NCI-H1930 (cell line): ENCODE measurements at places on chromosomes 2 and 18.
A peak's percentile ranks its signal among the peaks of the same experiment; 100 is the strongest.

- no peak for DNase-seq
These were observed 95.2 kb upstream of the SIX2 start for GRCh38 chr2:45104429-45104828.

- no peak for DNase-seq
These were observed 165.7 kb downstream of the TWIST2 start for GRCh38 chr2:239013678-239013976.

GRCh38 chr2:60104514-60105505 lies 448.6 kb downstream of the BCL11A start:
- DNase-seq, result no peak

GRCh38 chr2:234978466-234979203 lies 26.8 kb downstream of the SH3BP4 start:
- DNase-seq, result no peak

DNA sequence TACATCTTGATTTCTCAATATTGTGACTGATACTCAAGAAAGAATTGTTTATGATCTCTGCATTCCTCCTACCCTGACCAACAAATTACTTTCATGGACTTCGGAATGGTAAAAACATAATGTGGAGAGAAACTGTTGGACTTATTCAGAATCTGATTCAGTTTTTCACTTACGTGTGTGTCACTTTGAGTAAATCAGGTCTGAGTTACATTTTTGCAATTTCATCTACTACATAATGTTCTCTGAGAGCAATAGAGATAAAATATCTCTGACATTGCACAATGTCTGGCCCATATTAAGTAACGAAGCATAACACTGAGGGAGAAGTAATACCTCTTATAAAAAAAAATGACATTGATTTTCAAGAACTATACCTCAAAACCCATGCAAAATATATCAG lies 1337.9 kb upstream of the CHAC2 start:
- no peak for DNase-seq

DNA sequence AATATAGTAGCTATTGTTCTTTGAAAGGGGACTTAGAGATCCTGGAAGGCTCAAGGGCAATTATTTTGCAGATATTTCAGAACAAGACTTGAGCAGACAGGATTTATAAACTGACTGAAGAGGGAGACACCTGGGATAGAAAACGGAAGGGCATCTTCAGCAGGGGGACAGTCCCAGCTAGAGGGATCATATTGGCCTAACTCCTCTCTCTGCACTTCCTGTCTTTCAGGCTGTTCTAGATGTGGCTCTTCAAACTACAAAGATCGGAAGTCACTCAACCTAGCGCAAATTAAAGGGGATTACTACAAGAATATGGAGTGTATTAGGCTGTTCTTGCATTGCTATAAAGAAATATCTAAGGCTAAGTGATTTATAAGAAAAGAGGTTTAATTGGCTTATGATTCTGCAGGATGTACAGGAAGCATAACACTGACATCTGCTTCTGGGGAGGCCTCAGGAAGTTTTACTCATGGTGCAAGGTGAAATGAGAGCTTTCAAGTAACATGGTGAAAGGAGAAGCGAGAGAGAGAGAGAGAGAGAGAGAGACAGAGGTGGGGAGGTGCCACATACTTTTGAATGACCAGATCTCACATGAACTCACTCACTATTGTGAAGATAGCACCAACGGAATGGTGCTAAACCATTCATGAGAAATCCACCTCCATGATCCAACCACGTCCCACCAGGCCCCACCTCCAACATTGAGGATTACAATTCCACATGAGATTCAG lies 5.3 kb upstream of the CTIF start:
- DNase-seq, result no peak

GRCh38 chr2:22626621-22627020 lies 758.4 kb upstream of the KLHL29 start:
- no peak for DNase-seq

DNA sequence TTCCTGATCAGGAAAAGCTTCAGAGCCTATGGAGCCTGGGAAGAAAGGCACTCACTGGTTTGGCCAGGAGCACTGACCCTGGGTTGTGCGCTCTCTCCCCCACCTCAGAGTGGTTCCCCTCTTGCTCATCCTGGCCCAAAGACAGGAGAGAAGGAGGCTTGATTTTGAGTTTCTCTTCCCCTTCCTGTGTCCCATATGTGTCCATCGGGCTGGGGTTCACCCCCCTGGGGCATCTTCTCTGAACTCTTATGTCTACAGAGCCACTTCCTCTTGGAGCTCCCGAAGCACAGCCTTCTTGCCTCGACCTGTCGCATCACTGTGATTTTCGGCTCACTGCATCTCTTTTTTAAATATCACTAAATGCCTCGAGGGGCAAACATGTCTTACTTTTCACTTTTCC lies 692.3 kb downstream of the RNF144A start:
- no peak for DNase-seq

DNA sequence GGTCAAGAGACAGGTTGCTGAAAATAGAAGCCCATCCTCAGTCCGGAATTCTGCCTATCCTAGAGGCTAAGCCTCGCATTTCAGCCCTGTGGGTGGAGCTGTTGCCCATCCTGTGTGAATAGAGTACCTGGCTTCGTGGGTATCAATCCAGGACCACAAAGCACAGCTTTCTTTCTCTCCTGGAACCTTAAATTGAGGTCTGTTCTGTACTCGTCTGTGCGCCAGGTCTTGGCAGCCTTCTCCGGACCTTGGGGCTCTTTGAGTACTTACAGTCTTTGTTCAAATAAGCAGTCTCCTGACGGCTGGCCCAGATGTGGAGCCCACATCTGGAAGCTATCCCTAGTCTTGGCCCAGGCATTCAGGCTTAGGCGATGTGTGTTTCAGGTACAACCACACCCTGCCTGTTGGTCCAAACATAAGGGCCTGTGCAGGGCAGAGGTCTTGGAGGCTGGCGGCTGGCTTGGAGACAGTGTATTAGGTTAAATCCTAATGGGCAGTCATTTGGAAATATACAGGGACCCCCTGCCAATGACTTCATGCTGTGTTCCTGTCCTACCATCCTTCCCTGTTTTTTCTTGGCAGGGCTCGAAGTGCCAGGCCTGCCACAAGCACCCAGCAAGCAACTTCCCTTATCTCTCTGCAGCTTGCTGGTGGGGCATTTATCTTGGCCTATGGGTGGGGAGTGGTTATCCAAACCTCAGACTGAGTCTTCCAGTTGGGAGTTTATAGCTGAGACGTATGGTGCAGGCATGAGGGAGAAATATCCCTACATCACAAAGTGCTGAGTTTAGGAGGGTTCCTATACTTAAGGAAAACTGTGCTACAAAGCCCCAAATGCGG lies 294.1 kb downstream of the BCL2 start:
- DNase-seq, result peak; percentile 9

GRCh38 chr2:102527086-102527485 lies 54.1 kb downstream of the SLC9A4 start:
- DNase-seq, result no peak

GRCh38 chr18:5728531-5728930 lies 166.8 kb downstream of the TMEM200C start:
- DNase-seq, result no peak

DNA sequence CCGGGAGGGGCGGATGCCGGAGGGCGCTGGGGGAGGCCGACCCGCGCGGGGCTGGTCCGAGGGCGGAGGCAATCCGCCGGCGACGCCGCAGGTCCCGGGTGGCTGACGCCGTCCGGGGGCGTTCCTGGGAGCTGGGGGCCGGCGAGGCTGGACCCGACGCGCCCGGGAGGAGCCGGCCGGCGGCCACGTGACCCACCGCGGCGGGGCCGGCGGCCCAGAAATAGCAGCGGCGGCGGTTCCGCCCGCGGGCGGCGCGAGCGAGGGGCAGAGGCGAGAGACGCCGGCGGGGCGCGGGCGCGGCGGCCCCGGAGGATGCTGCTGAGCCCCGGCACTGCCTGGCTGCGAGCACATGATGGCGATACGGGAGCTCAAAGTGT lies at the start of gene RAB31:
Gene RAB31, plus strand, starts transcription at position 245 of the 377 bp plus-strand sequence. Its CDS starts 105 bp downstream, at position 350.
- no peak for DNase-seq

- no peak for DNase-seq
These were observed 112.1 kb downstream of the EIPR1 start for GRCh38 chr2:3265471-3265870.

DNA sequence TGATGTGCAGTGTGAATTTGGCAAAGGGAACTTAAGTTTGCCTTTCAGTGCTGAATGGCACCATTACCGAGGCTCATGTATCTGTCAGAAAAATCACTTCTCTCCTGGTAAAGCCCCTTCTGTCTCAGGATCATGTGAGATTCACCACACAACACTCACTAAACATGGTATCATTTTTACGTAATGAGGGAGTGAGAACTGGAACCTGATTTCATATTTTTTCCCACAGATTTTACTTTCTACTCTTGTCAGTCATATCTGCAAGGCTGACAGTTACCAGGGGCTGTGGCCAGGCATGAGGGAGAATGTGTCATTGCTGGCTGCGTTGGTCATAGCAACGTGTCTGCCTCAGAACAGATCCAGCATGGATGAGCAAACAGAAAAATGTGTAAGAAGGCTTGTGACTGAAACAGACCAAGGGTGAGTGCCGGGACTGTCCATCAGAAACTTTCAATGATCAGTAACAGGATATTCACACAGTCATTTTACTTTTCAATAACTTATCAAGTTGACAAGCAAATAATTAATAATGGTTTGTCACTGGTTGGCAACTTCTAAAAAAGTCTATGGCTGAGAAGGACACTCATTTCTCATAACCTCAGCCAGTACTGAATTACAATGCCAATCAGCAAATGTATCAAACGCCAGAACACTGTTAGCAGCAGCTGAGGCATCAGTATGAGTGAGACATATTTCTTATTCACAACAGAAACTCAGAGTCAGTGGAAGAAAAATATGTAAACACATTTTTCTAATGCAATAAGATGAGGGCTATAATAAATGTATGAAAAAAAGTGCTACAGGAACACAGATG lies 100.5 kb downstream of the CDC42EP3 start:
- no peak for DNase-seq

DNA sequence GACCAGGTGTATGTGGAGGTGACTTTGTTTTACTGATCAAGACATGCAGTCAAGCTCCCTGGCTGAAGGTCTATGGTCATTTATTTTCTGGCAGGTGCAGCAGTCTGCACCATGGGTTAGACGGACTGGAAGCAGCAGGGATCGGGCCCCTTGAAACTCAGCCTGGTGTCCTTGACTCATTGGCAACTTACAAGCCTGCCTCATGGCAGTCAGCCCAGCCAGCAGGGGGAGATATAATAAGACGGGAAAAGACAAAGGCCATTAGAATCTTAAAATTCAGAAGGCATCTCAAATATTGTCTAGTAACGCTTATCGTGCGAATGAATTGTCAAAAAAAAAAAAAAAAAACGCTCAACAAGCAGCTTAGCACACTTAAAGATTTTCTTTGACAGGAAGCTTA lies 308.2 kb downstream of the EN1 start:
- no peak for DNase-seq

DNA sequence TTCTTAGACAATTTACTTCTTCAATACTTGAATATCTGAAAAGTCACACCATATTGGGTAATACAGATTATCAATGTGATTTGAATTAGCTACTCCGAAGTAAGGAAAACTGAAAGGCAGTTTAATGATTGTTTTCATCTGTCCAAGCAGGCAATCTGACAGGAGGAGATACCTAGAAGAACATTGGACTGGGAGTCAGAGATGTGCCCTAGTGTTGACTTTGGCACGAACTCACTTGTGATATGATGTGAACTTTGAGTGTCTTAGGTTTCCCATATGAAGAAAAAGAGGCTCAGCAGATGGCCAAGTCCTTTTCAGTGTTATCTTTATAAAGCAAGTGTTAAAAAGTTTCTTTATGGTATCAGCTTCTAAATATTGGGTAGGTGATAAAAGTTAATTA lies 287.1 kb downstream of the MTX2 start:
- DNase-seq, result no peak

DNA sequence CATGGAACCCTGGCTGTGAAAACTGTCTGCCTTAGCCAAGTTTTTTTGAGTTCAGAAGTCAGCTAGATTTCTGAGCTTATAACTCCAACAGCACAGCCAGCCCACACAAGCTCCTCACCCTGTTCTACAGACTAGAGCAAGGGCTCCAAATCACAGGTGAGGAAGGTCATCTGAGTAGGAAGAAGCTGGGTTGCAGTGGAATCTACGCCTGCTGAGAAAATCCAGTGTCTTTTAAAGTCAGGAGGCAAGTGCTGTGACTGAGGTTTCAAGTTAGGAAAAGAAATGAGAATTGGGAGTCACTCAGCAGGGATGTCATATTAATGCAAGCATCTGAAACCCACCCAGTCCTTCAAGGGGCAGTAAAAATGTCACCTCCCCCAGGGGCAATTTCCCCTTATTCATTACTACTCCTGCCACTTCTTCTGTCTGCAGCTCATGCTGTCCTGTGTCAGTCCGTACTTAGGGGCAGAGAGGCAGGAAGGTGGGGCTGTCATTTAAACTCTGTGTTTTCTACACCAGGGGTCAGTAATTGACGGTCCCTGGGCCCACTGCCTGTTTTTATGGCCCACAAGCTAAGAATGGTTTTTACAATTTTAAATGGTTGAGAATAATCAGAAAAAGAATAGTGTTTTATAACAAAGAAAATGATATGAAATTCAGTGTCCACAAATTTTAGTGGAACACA lies 551.1 kb downstream of the BCL11A start:
- no peak for DNase-seq

- no peak for DNase-seq
These were observed 57.2 kb downstream of the CYB5A start for GRCh38 chr18:74234326-74235171.

DNA sequence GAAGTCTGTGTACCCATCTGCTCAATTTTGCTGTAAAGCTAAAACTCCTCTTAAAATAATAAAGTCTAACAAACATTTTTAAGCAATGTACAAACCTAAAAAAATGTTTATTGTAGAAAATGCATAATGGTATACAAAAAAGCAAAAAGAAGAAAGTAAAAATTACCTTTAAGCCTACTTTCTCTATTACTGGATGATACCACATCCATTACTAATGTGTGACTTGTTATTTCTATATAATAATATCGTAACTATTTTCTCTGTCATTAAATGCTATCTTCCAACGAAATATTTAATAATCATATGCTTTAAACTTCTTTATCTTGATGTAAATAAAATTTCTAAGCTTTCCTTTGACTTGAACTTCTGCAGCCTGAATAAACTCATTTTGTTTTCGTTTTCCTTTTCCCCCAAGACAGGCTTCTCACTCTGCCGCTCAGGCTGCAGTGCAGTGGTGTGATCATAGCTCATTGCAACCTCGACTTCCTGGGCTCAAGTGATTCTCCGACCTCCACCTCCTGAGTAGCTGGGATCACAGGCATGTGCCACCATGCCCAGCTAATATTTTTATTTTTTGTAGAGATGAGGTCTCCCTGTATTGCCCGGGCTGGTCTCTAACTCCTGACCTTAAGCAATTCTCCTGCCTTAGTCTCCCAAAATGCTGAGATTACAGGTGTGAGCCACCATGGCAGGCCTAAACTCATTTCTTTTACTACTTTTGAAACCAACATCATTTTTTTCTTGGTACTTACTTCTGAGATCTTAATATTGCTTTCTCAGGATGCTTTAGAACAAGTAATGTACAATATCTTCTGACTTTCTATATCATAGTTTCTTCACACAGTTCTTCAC lies 18.1 kb upstream of the DNAH7 start:
- DNase-seq, result no peak

- DNase-seq, result no peak
These were observed 116.5 kb upstream of the SERTAD2 start for GRCh38 chr2:64770137-64770780.

GRCh38 chr18:77039196-77040130 lies 93.1 kb downstream of the MBP start:
- no peak for DNase-seq
